Stimulated activated CD8-positive, alpha-beta memory T cell treated with anti-CD3 and anti-CD28 coated beads, Interleukin-4, amount 100 ng/mL, for 4 hours (primary cell): ENCODE measurements at places on chromosomes 6 and 20.
A peak's percentile ranks its signal among the peaks of the same experiment; 100 is the strongest.

DNA sequence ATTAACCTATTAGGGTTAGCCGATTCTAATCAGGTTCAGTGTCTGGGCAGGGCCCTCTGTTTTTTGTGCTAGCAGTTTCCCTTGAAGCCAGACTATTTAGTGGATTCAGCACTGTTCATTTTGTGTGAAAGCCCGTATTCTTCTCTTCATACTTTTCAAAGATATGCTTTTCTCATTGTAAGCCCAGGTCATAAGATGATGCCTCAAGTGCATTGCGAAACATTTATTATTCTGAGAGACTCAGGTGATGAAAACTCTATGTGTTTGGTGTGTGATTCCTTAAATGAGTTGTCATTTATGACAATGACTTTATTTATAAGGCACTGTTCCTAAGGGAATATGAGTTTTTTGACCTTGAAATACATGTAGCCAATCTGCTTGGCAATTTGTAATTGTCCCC lies 851.0 kb upstream of the FLRT3 start:
- DNase-seq: no peak

- DNase-seq: peak; percentile 18
Observed at GRCh38 chr6:22062807-22063408, 233.9 kb downstream of the PRL start.

DNA sequence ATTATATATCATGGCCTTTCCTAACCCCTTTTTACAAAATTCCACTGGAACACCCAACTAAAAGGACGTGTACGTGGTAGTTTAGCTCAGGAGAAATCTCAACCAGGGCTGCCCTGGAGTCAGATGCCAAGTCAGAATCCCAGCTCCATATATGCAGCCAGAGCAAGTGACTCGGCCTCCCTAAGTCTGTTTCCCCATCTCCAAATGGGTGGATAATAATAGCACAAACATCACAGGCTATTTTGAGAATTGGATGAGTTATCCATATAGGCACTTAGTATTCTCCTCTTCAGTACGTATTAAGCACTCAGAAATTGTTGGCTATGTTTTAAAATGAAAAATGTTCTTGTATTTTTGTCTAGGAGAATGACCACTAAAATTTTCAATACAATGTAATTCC lies 481.5 kb downstream of the CD109 start:
- no peak for DNase-seq

- no peak for DNase-seq
Observed at GRCh38 chr20:37308086-37309050, 18.9 kb downstream of the MANBAL start.

DNA sequence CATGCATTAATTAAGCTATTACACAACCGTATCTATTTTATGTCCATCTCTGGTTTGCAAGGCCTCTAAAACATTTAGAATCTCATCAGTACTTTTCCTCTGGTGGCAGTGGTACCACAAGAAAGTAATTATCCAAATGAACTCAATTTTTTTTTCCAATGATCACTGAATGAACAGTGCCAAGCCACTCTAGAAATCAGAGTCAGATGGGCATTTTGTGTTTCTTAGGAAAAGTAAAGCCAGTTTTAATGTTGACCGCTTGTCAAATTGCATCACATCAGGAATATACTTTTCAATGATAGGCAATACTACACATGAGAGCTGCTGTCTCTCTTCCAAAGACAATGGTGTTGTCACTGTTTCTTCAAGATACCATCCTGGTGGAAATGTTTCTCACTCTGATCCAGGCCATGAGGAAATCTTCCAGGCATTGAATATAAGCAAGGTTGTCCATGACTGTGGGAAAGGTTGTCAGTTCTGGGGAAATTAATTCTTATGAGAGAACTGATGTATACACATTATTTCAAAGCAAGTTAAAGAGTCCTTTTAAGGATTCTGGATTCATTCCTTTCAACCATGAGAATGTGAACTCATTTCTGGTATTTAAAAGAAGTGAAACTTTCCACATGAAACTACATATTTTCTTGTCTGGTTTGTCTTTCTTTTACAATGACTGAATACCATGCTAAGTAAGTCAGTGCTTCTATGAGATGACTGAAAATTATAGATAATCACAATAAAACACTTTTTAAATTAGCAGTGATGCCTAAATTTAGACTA lies 108.8 kb upstream of the TCF21 start:
- DNase-seq: no peak

DNA sequence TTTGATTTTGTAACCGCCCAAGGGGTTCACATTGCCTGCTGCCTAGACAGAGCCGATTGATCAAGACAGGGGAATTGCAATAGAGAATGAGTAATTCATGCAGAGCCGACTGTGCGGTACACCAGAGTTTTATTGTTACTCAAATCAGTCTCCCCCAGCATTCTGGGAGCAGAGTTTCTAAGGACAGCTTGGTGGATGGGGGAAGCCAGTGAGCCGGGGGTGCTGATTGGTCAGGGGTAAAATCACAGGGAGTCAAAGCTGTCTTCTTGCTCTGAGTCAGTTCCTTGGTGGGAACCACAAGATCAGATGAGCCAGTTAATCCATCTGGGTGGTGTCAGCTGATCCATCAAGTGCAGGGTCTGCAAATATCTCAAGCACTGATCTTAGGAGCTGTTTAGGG lies 60.0 kb upstream of the EZR start:
- DNase-seq: no peak

DNA sequence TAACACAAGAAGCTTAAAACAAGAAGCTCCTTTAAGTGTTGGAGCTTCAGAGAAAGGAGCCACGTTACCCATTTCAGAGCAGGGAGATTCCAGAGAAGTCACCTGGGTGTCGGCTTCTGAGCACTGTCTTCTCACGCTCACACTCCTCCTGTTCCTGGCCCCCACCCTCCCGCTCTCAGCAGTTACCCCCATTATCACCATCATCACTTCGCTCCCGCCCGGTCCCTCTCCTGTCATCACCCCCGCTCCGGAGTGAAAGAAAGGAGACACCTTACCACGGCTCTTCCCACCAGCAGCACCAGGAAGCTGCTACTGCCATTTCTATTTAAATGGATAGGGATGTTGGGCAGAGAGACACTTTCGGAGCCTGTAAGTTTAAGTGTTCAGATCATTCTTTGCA lies 123.9 kb downstream of the GMPR start:
- DNase-seq: no peak

- no peak for DNase-seq
Observed at GRCh38 chr6:22102671-22103070, 194.2 kb downstream of the PRL start.

DNA sequence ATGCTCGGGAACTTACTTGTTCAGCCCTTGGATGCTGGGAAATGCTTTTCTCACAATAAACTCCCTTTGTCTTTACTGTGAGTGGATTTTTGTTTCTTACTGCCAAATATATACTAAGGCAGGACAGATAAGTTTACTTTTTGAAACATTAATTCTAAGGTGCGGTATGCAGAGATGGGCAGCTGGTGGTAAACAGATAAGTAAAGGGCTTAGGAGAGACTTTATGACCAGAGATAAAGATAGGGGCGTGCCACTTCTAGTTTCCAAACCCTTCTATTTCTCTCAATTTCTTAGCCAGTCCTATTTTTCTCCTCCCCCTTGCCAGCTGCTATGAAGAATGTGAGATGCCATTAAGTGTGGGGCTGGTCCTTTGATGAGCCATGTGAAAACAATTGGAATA lies 16.3 kb downstream of the SAMD3 start:
- DNase-seq: no peak

DNA sequence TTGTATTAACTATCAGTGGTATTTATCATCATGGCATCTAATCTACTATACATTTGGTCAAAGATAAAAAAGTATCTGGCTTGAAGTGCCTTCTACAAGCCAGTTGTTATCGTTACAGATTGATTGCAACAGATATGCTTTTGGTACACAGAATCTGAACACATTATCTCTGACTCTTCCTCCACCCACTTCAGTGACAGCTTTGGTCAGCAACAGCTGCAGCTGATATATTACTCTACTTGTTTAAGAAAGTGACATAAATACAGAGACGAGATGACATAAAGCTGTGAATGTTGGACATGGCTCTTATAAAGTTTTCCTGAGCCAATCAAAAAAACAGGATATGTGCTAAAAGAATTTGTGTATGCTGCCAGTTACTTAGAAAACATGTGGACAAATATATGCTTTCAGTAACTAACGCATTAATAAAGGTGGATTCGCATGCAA lies 77.6 kb downstream of the HIVEP2 start:
- no peak for DNase-seq

- no peak for DNase-seq
Observed at GRCh38 chr6:1190366-1190765, 121.5 kb upstream of the FOXQ1 start.

GRCh38 chr6:160766989-160767646 lies 65.1 kb downstream of the PLG start:
- DNase-seq: peak; percentile 3

GRCh38 chr6:25175681-25176080 lies 103.5 kb upstream of the CARMIL1 start:
- DNase-seq: no peak

DNA sequence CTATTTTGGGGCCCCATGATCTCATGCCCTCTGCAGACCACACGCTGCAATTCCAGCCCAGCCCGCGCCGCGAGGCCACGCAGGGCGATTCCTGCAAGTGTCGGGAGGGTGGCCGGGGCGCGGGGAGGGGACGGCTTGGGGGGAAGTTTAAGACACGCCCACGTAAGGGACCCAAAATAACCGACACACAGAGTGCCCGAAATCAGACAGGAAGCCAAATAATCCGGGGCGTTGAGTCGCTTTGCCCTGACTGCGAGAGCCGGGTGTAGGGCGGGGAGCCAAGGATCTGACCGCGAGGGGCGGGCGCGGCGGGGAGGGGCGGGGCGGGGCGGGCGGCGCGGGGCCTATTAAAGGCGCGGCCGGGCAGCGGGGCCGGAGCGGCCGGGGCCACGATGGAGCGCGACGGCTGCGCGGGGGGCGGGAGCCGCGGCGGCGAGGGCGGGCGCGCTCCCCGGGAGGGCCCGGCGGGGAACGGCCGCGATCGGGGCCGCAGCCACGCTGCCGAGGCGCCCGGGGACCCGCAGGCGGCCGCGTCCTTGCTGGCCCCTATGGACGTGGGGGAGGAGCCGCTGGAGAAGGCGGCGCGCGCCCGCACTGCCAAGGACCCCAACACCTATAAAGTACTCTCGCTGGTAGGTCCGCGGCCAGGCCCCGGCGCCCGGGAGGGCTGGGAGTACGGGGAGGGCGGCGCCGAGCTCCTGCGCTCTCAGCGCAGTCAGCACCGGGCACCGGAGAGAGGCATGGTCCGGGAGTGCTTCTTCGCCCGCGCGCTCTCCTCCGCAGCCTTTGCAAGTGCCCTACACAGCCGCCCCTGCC lies at the start of gene ENPP1:
TSS of gene ENPP1 (plus strand) at position 377 of the 816 bp plus-strand sequence. CDS start at position 393, 16 bp downstream.
- DNase-seq: no peak

DNA sequence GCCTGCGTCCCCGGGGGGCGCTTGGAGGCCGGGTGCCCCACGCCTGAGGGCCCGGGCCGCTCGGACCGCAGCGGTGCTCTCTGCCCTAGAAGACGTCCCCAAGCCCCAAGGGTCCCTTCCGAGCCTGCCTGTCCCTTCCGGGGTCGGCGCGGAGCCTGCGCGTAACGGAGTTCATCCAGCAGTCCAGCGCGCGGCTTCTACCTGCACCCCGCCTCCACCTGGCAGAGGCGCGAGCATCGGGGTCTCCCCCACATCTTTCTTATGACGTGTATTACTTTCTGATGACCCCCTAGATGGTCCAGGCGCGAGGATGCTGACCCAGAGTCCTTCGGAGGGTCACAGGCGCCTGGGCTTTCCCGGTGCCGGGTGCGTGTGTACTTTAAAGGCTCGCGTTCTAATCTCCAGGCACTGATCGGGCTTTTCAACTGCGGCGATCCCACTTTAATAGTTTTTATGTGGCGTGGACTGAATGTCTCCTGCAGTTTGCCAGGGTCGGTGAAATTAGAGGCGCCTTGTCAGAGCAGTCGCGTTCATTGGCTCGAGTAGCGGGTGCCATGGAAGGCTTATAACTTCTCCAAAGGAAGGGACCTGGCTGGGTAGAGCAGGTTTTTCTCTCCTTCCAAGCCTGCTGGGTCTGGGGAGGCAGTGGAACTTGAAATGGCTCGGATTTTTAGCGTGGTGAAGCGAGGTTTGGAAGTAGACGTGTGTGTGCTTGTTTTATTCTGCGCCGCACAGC lies 912 bp downstream of the EYA4 start:
- no peak for DNase-seq

DNA sequence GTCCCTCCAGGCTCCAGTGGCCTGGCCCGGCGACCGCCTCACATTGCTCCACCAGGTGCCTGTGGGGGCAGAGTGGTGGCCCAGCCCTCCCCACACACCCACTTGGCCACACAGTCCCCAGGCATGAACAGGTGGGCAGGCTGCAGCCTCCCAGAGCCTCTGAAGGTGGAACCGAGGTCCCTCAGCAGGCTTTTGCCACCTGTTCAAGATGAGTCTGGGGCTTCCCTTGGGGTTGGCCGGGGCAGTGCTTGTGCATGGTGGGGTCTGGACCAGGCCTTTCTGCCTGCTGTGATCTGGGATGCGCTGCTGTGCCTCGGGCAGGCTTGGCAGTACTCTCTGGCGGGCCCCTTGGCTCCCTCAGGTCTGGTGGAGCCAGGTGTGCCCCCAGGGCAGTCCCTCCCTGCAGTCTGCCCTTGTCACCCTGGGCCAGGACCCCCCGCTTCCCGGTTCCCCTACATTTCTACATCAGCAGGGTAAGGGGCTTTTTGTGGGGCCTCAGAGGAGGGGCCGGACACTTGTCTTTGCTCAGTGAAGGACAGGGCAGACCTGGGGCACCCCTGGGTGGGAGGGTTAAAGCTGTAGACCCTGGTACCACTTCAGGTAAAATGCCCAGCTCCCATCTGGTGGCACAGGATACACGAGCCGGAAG lies 2.7 kb upstream of the COL9A3 start:
- DNase-seq: no peak

DNA sequence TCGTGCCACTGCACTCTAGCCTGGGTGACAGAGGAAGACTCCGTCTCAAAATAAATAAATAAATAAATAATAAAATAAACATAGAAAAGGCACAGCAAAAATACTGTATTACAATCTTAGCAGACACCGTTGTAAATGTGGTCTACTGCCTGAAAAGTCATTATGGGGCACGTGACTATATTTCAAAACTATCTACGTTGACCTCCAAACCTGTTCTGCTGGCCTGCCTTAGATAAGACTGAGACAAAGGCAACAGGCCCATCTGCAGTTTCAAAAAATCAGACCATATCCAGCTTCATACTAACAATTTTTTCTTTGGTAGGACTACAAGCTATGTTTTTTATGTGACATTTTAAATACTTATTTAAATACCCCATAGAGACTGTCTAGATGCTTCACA lies 59.1 kb downstream of the AGPAT4 start:
- DNase-seq: no peak

DNA sequence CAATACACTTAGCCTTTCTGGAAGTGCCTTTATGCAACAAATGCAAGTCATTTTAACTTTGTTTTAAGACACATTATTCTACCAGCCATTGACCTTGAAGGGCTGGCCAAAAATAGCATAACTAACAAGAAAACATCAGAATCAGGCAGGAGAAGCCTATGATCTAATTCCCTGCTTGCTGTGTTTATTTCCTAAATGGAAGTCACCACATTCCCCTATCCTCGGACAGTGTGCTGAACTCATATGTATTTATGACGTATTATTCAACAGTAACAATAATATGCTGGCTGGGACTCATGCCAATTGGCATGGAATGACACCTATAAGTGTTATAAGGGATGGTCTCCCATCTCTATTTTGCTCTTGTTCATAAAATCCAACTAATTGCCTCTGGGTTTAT lies 140.7 kb downstream of the MAP3K7 start:
- no peak for DNase-seq
